ENCODE measurements at places on chromosomes 6 and 20. TPM values are rescaled to one million over a fixed set of nuclear protein-coding genes. Genes with fewer than 3 reads are reported as not detected.
A peak's percentile ranks its signal among the peaks of the same experiment; 100 is the strongest.

GRCh38 chr6:149458196-149458595 lies 26.6 kb downstream of the ZC3H12D start:
- DNase-seq = no peak

- peak; percentile 59 for DNase-seq
Measured at GRCh38 chr6:166997768-166998255, 1.4 kb upstream of the CEP43 start.

- DNase-seq = no peak
Measured at GRCh38 chr6:18473755-18474154, 86.6 kb downstream of the RNF144B start.

Gene ZNF831
- total RNA-seq = 0.17 TPM

DNA sequence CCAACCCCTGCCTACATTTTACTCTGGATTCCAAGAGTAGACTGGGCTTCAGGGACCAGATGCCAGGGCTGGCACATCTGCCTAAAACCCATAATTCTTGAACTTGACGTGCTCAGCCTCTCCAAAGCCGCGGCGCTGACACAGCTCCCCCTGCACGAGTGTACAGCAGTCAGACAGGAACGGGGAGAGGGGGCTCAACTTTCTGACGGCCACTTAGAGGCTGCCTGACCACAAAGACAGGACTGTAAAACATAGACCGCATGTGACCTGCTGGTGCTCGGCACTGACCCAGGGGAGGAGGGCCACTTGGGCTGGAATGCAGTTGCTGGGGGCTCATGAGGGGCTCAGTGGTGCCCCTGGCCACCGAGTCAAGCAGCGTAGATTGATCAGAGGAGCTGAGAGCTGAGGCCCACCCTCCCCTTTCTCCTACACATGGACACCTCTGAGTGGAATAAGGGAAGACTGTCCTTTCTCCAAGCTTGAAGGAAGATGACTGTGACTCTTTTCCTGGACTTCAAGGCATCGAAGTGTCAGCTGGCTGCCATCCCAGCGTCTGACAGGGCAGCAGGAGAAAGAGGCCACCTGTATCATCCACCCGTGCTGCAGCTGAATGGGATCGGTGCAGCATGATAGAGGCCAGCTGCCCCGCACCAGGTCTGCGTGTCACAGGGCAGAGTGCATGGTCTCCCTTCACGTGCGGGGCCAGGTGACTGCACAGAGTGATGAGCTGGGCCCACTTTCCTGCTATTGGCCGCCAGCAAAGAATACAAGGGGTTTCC lies 171.3 kb upstream of the AGPAT4 start:
- no peak for DNase-seq

DNA sequence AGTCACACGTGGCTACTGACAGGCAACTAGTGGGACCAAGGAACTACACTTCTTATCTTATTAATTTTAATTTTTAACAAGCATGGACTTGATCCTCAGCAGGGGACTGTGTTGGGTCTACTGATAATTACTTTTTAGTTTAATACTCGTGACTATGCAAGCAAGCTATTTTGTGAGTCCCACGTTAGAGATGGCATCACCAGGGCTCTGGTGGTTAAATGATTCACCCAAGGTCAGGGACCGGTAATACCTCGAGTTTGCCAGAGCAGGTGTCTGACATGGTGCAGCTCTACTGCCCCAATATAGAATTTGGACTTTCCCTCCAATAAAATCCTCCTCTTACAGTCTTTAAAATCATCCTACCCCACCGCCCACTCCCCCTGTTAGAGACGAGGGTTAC lies 98.6 kb upstream of the RIN2 start:
- no peak for DNase-seq

Gene EBF4
- 3.7 TPM for total RNA-seq

- DNase-seq = no peak
Measured at GRCh38 chr6:50846144-50846851, 27.6 kb downstream of the TFAP2B start.

DNA sequence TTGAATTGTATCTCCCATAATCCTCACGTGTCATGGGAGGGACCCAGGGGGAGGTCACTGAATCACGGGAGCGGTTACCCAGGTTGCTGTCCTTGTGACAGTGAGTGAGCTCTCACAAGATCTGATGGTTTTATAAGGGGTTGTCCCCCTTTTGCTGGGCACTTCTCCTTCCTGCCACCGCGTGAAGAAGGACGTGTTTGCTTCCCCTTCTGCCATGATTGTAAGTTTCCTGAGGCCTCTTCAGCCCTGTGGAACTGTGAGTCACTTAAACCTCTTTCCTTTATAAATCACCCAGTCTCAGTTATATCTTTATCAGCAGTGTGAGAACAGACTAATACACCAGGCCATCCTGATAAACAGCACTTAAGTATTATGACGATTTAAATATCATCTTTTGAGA lies 9.0 kb upstream of the MRGBP start:
- DNase-seq = no peak

DNA sequence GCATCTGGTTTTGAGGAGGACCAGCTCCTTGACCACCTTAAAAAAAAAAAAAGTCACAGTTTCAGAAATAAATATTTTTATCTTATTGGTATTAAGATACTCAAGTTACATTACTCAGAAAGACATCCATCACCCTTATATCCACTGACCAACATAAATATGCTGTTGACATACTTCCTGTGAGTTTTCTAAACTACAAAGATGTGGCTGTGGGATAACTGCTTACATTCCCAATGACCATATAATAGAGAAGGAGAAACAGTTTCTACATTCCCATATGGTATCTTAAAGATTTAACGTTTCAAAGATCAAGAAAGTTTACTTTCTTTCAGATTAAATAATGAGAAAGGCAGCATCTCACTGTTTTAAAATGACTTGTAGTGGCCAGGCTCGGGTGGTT lies 46.3 kb downstream of the TP53INP2 start:
- DNase-seq = no peak

GRCh38 chr6:161079566-161080262 lies 88.1 kb downstream of the MAP3K4 start:
- DNase-seq = no peak

Gene TEAD3
- 30.4 TPM for total RNA-seq

Measured in left ventricle myocardium superior (tissue), 1 donor.